Cardiac atrium fibroblast (primary cell): ENCODE measurements at places on chromosomes 6 and 20. TPM values are rescaled to one million over a fixed set of nuclear protein-coding genes. Genes with fewer than 3 reads are reported as not detected.

The FLRT3 gene
- 0.81 and 0.90 TPM in 2 replicates for total RNA-seq

The SRSF3 gene
- total RNA-seq = 85.2 and 110 TPM in 2 replicates

The ARFGEF3 gene
- total RNA-seq = 0.32 and 0.36 TPM in 2 replicates

The TXLNB gene
- under 0.01 TPM in 1 of 2 replicates, not detected in the other for total RNA-seq

The FABP7 gene
- not detected in 2 replicates for total RNA-seq

The IP6K3 gene
- under 0.01 TPM in 1 of 2 replicates, not detected in the other for total RNA-seq

The BMP6 gene
- 30.6 and 43.1 TPM in 2 replicates for total RNA-seq

The RAE1 gene
- 41.2 and 52.2 TPM in 2 replicates for total RNA-seq

The GTF3C6 gene
- 40.5 and 46.9 TPM in 2 replicates for total RNA-seq

The HTR1E gene
- total RNA-seq = not detected in 2 replicates

The TTK gene
- 2.9 and 11.2 TPM in 2 replicates for total RNA-seq

The BPIFB4 gene
- not detected in 2 replicates for total RNA-seq

The EPPIN gene
- not detected in 2 replicates for total RNA-seq

The CPXM1 gene
- total RNA-seq = 0.97 and 2.5 TPM in 2 replicates

The SEMG2 gene
- total RNA-seq = not detected in 2 replicates

The SEMG1 gene
- total RNA-seq = not detected in 2 replicates
